AG04449 (cell line): ENCODE measurements at places on chromosomes 11 and 22.

DNA sequence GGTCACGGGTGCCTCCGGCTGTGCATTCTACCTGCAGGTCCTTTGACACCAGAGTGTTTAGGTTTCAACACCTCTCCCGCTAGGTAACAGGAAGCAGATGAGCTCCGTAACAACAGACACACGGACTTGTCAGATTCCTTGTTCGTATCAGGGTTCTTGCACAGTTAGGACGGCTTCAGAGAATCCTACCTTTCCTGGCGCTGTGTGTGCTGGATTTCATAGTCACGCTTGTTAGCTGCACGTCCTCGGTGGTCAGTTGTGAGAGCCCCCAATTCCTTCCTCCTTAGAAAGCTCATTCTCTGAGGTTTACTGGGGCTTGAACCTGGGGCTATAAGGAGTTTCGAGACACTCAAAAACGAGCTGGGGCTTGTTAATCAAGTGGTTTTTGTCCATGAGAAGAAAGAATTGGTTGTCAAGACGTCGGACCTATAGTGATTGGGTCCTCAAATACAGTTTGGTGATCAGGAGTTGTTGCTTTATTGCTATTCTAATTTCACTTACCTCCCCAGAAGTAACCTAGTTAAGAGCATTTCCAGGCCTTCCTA is 664 bp downstream of the DDB2 start:
- no peak for DNase-seq

DNA sequence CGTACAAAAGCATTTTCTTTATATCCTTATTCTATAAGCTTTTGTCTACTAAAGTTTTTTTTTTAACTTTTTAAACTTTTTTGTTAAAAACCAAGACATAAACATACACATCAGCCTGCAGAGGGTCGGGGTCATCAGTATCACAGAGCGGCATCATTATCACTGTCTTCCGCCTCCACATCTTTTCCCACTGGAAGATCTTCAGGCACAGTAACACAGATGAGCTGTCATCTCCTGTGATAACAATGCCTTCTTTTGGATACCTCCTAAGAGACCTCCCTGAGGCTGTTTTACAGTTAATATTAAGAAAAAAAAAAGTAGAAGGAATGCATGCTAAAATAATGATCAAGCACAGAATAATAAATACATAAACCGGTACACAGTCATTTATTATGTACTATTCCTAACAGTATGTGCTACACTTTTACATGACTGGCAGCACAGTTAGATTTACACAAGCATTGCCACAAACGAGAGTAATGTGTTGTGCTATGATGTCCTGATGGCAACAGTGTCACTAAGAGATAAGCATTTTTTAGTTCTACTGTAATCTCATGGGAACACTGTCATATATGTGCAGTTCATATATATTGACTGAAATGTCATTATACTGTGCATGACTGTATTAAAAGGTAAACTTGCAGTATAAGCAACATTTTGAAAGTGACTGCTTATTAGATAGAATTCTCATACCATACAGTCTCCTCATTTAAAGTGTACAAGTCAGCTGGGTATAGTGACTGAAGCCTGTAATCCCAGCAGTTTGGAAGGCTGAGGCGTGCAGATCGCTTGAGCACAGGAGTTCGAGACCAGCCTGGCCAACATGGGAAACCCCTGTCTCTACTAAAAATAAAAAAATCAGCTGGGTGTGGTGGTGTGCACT is 58.6 kb downstream of the KDM2A start:
- DNase-seq = no peak

DNA sequence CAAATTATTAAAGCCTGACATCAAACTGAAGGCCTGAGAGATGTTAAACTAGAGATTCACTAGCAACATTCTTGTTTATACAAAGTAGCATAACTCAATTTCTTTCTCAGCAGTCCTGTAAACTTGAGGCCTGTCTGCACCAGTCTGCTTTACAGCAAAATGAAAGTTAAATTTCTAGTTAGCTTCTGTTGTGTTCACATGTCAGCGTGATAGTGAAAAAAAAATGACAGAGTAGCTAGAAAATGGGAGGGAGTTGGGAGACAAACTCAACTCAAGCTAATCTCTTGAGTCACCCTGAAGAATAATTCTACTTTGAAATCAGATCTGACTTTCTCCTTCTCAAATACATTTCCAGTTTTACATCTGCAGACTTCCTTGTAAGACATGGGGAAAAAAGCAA is 6.5 kb downstream of the RBFOX2 start:
- DNase-seq = no peak

GRCh38 chr11:79205786-79206185 is 235.0 kb downstream of the TENM4 start:
- DNase-seq = no peak

DNA sequence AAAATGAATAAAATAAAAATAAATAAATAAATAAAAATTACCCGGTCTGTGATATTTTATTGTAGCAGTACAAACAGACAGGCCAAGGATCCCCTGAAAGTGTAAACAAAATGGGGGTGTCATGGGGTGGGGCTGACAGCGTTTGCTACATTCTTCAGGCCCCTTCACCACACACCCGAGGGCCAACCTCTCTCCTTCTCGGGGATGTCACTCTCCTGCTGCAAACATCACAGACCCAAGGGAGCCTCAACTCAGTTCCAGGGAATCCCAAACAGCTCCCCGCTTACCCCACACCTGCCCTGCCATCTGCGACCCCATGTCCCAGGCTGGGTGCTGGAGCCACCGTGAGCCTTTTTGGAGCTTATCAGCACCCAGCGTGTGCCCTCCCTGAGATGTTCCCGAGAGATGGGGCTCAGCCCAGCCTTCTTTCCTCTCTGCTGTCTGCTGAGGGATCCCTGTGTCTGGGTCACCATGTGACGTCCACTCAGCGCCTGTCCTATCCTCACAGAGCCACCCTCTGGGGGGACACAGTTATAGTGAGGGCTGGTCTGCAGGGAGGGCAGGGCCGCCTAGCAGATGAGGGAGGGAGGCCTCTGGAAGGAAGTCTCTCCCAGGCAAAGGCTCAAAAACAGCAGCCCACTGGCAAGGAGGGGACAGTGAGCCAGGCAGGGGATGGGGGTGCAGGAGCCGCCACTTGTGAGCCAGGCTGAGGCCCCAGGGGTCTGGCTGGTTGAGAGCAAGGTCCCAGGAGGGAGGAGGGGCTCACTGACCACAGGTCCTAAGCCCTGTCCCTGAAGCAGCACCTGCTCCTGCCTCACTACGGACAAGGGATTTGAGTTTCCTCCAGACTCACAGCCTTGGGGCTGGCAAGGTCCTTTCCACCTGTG is 1041.6 kb downstream of the BRD1 start:
- DNase-seq = no peak

- DNase-seq = no peak
These were observed 369.8 kb upstream of the CCDC90B start for GRCh38 chr11:83655976-83656375.

GRCh38 chr22:30212996-30213441 is 33.5 kb downstream of the LIF start:
- DNase-seq = peak; percentile 28

DNA sequence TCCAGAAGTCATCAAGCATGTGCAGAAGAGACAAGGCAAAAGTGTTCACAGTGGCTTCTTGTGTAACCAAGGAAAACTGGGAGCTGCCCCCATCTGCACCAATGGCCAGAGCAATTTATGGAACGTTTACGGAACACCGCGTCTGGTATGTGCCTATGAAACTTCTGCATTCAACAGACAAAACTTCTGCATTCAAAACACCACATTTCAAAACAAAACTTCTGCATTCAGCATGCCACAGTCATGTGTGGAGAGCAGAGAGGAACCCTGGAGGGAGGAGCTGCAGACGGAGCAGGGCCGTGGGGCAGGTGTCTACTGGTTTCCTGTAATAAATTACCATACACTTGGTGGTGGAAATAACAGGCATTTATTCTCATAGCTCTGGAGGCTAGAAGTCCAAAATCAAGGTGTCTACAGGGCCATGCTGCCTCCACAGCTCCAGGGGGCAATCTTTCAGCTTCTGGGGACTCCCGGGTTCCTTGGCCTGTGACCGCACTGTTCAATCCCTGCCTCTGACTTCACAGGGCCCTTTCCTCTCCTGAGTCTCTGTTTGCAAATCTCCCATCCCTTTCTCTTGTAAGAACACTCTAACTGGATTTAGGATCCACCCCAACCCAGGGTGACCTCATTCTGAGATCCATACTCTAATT is 32.2 kb downstream of the RPL3 start:
- no peak for DNase-seq

DNA sequence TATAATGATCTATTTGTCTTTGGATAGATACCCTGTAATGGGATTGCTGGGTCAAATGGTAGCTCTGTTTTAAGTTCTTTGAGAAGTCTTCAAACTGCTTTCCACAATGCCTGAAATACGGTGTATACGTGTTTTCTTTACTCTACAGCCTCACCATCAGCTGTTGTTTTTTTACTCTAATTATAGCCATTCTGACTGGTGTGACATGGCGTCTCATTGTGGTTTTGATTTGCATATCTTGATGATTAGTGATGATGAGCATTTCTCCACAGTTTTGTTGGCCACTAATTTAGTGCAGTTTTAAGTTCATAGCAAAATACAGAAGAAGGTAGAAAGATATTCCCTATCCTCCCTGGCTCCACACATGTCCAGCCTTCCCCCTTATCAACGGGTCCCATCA is 26.3 kb upstream of the VPREB1 start:
- DNase-seq = no peak

DNA sequence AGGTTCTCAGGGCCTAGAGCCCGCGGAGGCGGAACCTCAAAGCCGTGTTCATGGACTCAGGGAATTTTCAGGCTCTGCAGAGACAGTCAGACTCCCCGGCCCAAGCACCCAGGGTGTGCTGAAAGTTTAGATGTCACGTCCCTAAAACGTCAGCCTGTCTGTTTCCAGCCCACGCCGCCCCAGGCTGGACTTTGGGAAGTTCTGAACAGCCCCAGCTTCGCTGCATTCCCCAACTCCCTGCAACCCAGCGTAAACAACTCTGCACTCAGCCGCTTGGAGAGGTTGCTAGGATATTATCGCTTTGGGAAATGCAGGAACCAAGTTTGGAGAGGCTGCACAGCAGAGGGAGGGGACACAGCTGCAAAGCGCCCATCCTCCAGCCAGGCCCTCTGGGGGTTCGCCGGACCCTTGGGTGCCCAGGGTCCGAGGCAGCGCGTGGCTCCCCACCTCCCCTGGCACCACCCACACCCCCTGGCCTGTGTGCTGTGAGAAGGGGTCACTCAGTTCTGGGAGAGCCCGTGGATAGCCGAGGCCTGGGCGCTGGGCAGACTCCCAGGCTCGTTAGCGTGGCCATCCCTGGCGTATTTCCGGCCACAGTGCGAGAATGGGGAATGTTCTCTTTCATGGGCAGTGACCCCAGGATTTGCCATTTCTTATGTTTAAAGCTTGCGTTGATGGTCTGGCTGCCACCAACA is 120.5 kb upstream of the FGF3 start:
- DNase-seq = no peak

GRCh38 chr11:97430877-97431276 is 1041.1 kb downstream of the JRKL start:
- no peak for DNase-seq

GRCh38 chr11:34893416-34893815 is 22.8 kb downstream of the APIP start:
- no peak for DNase-seq

GRCh38 chr11:291281-292210 is 2.6 kb downstream of the PGGHG start:
- DNase-seq = no peak

GRCh38 chr22:31556627-31557203 is 60.4 kb downstream of the SFI1 start:
- no peak for DNase-seq

- DNase-seq = no peak
These were observed 10.7 kb downstream of the KRTAP5-5 start for GRCh38 chr11:1640076-1640946.

DNA sequence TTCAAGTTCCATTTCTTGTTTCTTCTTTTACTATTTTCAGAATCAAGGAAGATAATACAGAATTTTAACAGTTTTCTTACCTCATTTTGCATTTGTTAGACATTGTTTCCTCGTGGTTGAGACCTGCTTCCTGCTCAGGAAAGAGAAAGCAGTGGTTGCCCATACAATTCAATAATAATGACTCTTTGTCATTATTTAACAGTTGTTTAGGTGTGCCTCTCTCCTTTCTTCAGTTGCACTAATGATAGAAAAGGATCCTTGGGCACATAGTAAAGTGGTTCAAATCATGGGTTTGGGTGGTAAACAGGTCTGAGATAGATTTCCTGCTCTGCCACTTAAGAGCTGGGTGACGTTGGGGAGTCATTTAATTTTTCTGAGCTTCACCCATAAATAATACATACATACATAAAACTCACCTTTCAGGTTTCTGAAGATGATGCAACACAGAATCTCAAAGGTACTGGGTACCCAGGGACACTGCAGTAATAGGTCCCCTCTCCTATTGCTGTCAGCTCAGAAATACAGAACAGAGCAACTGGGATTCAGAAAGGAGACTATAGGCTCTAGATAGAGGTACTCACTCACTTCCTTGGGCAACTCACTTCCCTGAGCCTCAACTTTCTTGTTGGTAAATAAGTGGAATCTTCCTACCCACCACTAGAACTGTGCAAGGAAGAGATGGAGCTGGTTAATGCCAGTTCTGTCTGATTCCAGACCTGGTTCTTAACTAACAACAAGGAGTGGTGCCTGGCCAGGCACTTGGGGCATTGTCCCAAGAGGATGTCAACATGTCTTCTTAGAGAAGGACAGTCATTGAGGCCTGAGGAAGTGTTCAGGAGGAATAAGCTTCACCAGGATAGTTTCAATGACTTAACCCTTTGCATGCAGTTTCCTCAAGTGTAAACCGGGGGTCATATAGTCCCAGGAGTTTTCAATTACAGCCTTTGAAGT is 34.9 kb downstream of the CD44 start:
- DNase-seq = no peak

DNA sequence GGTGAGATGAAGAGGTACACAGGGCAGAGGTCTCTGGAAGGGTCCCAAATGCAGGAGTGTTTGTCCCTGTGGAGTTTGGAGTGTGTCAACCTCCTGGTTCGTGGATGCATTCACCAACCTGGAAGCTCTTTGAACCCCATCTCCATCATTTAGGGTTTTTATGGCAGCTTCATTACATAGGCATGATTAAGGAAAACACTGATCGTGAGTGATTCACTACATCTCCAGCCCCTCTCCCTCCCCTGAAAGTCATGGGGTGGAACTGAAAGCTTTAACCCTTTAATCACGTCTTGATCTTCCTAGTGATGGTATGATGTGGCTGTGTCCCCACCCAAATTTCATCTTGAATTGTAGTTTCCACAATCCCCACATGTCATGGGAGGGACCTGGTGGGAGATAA is 19.8 kb upstream of the INCENP start:
- no peak for DNase-seq

- no peak for DNase-seq
These were observed 215.5 kb downstream of the BUD13 start for GRCh38 chr11:116557282-116557681.

GRCh38 chr11:85737738-85738137 is 51.7 kb upstream of the CCDC89 start:
- no peak for DNase-seq
